ENCODE measurements at places on chromosomes 1 and 21. TPM values are rescaled to one million over a fixed set of nuclear protein-coding genes. Genes with fewer than 3 reads are reported as not detected.

DNA sequence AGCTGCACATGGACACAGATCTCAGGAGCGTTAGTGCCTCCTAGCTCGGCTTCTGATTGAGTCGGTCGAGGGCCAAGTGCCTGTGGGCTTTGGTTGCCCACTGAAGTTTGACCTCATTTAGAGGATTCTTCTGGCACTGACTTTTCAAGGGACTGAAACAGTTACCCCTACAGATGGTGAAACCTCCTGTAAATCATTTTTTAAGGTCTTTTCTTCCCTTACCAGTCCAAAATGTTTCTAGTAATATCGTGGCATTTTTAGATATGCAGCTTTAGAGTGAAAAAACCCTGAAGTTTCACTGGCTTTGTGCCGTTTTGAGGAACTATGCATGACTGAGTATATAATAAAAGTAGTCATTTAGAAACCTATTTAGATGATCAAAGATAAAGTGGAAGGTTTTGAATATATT, 34.7 kb upstream of the L1TD1 start:
- no peak overlapping the region for H3K4me3 ChIP-seq
- no peak for DNase-seq
- no peaks in the 10 kb centered on the region for H3K36me3 ChIP-seq

Gene PIGV
- total RNA-seq, result 15.2 TPM

Gene S100A7A
- not detected for total RNA-seq

- no peak overlapping the region for H3K4me3 ChIP-seq
- DNase-seq, result no peak
- no peak overlapping the region for H3K27ac ChIP-seq
- H3K36me3 ChIP-seq, result no peaks in the 10 kb centered on the region
- H3K27me3 ChIP-seq, result peaks cover 5% of the 10 kb centered on the region
These were observed 251.2 kb upstream of the CACYBP start for GRCh38 chr1:174748586-174748985.

- peak; percentile 72 for DNase-seq
- peaks cover 6% of the 10 kb centered on the region for H3K36me3 ChIP-seq
These were observed 23.7 kb downstream of the UCK2 start for GRCh38 chr1:165851034-165851658.

Gene RIIAD1
- not detected for total RNA-seq

- H3K36me3 ChIP-seq, result no peaks in the 10 kb centered on the region
- peaks cover 2% of the 10 kb centered on the region for H3K27me3 ChIP-seq
- DNase-seq, result no peak
- H3K4me3 ChIP-seq, result no peak overlapping the region
- no peaks in the 10 kb centered on the region for H3K4me1 ChIP-seq
- no peak overlapping the region for H3K27ac ChIP-seq
These were observed 43.4 kb upstream of the HSD3B1 start for GRCh38 chr1:119463569-119463968.

- H3K36me3 ChIP-seq, result no peaks in the 10 kb centered on the region
- H3K27ac ChIP-seq, result no peak overlapping the region
- no peaks in the 10 kb centered on the region for H3K4me1 ChIP-seq
- H3K4me3 ChIP-seq, result no peak overlapping the region
- H3K27me3 ChIP-seq, result peaks cover 30% of the 10 kb centered on the region
These were observed 8.8 kb upstream of the F3 start for GRCh38 chr1:94550396-94550795.

GRCh38 chr1:240217403-240217802, 125.7 kb downstream of the FMN2 start:
- no peak overlapping the region for H3K27ac ChIP-seq
- no peak for DNase-seq
- no peaks in the 10 kb centered on the region for H3K4me1 ChIP-seq
- H3K36me3 ChIP-seq, result no peaks in the 10 kb centered on the region
- no peaks in the 10 kb centered on the region for H3K27me3 ChIP-seq

Gene IGFN1
- total RNA-seq, result not detected

Gene HSD3B2
- total RNA-seq, result not detected

DNA sequence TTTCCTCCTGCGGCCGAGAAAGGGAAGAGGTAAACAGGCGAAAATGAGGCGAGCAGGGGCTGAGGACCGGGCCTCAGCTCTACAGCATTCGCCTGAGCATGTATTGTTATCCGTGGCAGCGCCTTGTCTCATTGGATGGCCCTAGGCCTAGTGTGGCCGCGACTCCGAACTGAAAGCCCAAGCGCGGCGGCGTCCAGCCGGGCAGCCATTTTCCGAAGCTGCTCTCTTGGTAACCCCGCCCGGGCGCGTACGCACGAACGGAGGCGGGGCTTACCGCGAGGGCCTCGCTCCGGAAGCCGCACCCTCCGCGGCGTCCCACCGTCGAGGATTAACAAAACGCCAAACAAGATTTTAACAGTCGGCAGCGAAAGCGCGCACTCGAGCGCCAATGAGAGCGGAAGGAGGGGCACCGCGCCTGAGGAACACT, 797 bp upstream of the USP1 start:
- H3K27ac ChIP-seq, result peak overlapping the region; percentile 95
- H3K27me3 ChIP-seq, result peaks cover 4% of the 10 kb centered on the region
- H3K4me3 ChIP-seq, result peak overlapping the region; percentile 89
- peaks cover 22% of the 10 kb centered on the region for H3K4me1 ChIP-seq
- peak; percentile 99 for DNase-seq

- H3K27me3 ChIP-seq, result no peaks in the 10 kb centered on the region
- H3K4me1 ChIP-seq, result peaks cover 46% of the 10 kb centered on the region
- no peak for DNase-seq
- H3K27ac ChIP-seq, result no peak overlapping the region
- H3K4me3 ChIP-seq, result no peak overlapping the region
These were observed 13.5 kb downstream of the MRPS6 start for GRCh38 chr21:34086887-34087306.

Gene MAP1LC3C
- not detected for total RNA-seq

DNA sequence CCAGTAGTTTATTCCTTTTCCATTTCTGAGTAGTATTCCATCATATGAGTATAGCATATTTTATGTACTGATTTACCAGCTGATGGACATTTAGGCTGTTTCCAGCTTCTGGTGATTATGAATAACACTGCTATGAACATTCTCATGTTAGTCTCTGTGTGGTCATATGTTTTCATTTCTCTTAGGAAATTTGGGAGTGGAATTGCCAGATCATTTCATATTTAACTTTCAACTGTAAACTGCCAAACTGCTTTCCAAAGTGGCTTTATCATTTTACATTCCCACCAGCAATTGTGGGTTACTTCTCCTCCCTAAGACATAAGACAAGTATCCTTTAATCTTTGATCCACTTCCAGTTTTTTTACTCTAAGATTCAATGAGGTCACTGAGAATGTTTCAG, 85.7 kb upstream of the RALGPS2 start:
- H3K27ac ChIP-seq, result no peak overlapping the region
- no peak overlapping the region for H3K4me3 ChIP-seq

DNA sequence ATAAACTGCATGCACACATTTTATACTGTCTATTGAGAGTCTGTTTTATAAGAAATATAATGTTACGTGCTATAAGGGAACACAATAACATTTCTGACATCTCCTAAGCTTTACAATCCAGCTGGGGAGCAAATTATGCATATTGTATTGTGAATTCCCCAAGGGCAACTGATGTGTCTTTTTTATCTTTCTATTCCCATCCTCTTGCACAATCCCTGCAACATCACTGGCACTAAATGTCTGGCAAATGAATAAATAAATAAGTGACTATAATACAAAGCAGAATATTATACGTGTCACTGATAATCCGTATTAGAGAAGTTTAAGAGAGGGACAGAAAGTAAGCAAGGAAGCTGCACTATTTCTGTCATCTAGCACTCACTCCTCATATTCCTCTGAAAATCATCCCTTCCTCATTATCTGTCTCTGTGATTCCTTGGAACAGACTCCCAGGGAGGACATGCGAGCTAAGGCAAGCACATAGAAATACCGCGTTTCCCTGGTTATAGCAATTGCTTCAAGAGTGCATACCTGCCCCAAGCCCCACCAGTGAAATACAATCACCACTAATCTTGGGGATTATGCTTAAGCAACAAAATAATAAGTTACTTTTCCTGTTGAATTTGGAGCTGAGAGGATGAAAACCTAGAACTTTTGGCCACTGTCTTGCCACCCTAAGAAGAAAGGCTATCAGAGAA, 205.4 kb downstream of the SMYD3 start:
- no peaks in the 10 kb centered on the region for H3K36me3 ChIP-seq
- H3K4me3 ChIP-seq, result no peak overlapping the region
- no peaks in the 10 kb centered on the region for H3K27me3 ChIP-seq

Gene CCDC190
- total RNA-seq, result not detected

Gene LINGO4
- not detected for total RNA-seq

DNA sequence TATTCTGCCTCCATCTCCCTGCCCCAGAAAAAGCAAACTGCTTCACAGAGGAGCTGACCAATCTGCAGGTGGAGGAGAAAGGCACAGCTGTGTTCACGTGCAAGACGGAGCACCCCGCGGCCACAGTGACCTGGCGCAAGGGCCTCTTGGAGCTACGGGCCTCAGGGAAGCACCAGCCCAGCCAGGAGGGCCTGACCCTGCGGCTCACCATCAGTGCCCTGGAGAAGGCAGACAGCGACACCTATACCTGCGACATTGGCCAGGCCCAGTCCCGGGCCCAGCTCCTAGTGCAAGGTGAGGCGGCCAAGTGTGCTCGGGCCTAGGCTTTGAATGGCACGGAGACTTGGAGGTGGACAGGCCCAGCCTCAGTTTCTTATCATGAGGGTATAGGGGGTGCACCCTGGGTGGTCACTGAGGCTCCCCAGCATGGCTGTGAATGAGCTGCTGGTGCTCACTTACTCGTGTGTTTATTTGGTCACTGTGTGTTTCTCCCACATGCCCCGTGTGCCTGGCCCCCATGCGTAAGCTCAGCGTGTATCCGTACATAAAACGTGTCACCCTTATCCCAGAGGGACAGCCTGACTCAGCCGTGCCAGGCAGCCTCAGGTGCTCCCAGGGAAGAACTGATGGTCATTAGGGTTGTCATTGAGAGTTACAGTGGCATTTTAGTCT, 75.8 kb downstream of the OBSCN start:
- no peak for DNase-seq
- peaks cover 3% of the 10 kb centered on the region for H3K36me3 ChIP-seq
- no peak overlapping the region for H3K27ac ChIP-seq
- no peak overlapping the region for H3K4me3 ChIP-seq

Gene LCE1A
- total RNA-seq, result not detected

All from activated CD4-positive, alpha-beta T cell treated with anti-CD3 and anti-CD28 coated beads, Interleukin-2, amount 10 ng/mL, durations not matched to agents 24 days and 14 days (primary cell).